ENCODE measurements at places on chromosomes 7 and 10.

DNA sequence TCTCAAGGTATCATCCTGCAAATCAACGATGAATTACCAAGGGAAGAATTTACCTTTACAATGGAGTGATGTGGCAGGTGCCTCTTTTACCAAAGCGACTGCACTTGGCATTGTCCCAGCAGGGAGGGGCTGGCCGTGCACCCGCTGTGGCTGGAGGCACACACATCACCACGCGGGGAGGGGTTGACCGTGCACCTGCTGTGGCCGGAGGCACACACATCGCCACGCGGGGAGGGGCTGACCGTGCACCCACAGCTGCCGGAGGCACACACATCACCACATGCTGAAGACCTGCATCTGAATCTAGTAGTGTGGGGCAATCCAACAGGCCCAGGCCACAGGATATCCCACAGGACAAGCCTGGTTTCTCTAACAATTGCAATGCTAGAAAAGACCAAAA, 493.5 kb downstream of the DNAJB6 start:
- no peak for DNase-seq

DNA sequence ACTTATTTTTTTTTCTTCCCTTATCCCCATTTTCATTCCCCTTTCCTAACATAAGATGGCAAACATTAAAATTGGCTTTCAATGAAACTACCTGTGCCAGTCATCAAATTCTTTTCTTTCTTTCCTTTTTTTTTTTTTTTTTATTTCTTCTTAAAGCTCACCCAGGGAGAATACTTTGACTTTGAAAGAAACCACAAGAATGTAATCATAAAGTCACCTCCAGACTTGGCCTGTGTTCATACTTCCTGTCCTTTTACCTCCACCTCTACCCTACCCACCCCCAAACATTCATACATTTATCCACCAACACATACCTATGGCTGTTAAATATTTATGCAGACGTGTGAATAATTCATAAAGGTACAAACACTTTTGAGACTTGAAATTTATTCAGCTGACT, 254.6 kb downstream of the SLC25A13 start:
- peak; percentile 39 for DNase-seq

DNA sequence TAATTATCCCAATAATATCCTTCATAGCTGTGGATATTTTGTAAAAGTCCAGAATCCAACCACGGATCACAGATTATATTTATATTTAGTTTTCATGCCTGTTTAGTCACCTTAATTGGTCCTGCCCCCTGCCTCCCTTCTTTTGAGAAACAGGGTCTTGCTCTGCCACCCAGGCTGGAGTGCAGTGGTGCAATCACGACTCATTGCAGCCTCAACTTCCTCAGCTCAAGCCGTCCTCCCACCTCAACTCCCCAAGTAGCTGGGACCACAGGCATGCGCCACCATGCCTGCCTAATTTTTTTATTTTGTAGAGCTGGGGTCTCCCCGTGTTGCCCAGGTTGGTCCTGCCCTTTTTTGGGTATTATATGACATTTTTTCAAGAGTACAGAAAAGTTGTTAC, 129.4 kb downstream of the KAT6B start:
- no peak for DNase-seq

- no peak for DNase-seq
These were observed 6.5 kb upstream of the C10orf105 start for GRCh38 chr10:71725998-71726579.

DNA sequence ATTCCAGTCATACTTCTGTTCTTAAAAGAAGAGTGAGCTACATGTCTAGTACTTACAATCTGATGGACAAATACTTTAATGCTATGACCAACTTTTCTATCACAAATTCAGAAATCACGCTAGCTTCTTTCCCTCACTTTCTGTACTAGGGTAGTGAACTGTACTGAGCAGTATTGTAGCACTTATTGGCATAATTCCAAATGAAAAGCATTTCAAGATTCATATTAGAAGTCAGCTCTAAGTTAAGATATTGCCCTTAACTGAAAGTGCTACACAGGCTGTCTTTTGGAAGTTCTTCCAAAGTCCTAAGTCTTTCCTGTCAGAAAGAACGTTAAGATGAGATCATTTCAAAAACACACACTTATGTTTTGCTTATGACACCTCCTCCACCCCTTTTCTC, 13.4 kb downstream of the P4HA1 start:
- no peak for DNase-seq

DNA sequence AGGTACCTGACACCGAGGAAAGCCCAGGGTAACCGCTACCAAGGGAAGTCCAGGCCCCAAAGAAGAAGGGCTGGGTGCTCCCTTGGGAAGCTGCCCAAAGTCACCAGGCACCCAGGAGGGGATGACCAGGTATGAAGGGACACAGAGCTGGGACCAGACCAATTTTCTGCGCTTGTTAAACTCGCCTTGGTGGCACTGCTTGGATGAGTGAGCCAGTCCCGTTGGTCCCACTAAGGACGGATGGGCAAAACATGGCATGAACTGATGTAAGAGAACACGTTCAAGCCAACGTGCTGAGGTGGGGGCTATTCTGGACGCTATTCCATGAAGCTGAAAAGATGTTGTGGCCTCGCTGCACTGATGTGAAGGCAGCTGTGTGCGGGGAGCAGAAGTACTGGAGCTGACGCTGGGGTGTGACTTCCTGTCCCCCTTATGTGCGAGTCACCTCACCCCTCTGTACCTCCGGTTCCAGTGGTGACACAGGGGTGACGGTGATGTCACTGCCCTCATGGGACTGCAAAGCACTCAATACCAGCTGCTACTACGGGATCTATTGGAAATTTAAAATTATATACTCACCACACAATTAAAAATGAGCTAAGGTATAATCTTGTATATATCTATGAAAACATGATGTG, 73.6 kb downstream of the COBL start:
- no peak for DNase-seq

- DNase-seq = no peak
These were observed 45.4 kb downstream of the KAT6B start for GRCh38 chr10:74871595-74872382.

DNA sequence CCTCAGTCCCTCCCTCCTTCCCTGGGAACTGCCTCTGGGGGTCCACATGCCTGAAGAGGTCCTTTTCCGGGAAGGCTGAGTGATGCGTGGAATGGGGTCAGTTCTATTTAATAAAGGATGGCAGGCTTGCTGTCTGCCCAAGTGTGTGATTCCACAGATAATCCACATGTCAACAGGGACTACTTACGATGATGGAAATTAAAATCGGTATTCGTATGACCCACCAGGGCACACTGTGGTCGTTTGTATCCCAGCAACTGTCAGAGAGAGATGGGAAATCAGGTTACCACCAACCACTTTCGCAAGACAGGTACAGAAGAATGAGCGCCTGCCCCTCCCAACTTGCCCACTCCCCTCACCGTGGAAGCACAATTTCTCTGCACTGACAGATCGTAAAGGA, 110.3 kb downstream of the VIPR2 start:
- no peak for DNase-seq

DNA sequence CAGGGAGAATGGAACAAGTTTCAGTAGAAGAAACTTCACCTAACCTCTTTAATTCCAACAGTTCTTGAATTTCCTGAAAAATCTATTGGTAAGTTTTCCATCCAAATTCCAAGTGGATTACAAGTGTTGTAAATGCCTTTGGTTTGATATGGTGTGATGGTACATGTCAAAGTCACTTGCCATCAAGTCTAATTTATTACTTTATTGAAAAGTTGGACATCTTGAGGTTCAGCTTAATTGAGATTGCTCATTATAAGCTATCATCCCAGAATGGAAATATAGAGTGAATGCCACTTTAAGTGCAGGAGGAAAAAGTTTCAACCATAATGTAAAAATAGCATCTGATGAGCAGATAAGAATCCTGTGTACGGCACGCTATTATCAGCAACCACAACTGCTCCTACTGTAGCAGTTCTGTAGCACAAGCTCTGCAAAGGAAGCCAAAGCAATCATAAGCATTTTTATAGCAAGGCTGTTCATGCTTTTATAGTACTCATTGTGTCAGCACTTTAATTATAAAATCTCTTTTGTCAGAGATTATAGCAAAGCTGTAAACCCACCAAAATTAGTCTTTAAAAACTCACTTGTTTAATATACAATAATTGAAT, 991.8 kb upstream of the PHF14 start:
- DNase-seq = no peak

- no peak for DNase-seq
These were observed 53.5 kb downstream of the SND1 start for GRCh38 chr7:127705461-127705959.

DNA sequence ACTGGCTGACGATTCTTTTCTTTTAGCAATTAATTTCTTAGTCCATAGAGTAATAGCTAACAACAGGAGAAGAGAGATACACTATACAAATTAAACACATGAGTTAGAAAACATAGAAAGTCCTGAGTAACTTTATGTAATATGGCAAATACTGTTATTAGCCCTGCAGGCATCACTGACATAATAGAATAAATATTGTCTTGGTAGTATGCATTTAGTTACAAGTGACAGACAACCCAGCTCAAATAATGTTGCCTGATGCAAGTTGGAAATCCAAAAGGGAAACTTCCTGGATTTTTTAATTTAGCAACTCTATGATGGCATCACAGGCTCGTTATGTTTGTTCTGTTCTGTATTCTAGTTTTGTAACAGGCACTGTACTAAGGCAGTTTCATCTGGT, 95.1 kb downstream of the DKK1 start:
- no peak for DNase-seq

GRCh38 chr7:38669965-38670520, 38.9 kb upstream of the AMPH start:
- DNase-seq = no peak

DNA sequence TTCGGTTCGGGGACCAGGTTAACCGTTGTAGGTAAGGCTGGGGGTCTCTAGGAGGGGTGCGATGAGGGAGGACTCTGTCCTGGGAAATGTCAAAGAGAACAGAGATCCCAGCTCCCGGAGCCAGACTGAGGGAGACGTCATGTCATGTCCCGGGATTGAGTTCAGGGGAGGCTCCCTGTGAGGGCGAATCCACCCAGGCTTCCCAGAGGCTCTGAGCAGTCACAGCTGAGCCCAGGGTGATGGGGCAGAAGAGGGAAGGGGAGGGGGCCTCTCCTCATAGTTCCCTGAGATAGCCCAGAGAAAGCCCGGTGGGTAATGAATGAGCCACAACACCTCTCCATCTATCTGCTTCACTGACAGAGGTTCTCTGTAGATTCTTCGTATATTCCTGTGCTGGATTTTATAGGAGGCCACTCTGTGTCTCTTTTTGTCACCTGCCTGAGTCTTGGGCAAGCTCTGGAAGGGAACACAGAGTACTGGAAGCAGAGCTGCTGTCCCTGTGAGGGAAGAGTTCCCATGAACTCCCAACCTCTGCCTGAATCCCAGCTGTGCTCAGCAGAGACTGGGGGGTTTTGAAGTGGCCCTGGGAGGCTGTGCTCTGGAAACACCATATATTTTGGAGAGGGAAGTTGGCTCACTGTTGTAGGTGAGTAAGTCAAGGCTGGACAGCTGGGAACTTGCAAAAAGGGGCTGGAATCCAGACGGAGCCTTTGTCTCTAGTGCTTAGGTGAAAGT, 16.4 kb downstream of the PRSS2 start:
- no peak for DNase-seq

GRCh38 chr10:125375210-125375609, 214.8 kb upstream of the CTBP2 start:
- DNase-seq = no peak

DNA sequence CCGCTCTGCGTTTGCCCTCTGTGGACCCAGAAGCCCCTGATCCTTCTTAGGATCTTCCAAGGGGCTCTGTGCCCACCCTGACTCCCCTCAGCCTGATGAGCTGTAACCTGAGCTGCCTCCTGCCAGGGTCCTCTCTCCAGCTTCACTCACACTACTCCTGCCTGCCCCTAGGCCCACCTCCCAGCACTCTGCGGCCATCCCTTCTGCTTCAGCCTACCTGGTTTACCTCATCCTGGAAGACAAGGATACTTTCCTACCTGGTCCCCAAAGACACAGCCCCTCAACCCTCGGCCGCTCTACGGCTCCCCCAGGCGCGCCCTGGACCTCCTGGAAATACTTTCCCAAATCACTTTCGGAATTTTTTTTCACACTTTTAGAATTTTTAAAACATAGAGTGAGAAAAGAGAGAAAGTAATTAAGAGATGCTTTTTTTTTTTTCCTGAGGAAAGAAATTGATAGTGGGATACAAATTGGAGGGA, 6.4 kb upstream of the ZNF862 start:
- no peak for DNase-seq

DNA sequence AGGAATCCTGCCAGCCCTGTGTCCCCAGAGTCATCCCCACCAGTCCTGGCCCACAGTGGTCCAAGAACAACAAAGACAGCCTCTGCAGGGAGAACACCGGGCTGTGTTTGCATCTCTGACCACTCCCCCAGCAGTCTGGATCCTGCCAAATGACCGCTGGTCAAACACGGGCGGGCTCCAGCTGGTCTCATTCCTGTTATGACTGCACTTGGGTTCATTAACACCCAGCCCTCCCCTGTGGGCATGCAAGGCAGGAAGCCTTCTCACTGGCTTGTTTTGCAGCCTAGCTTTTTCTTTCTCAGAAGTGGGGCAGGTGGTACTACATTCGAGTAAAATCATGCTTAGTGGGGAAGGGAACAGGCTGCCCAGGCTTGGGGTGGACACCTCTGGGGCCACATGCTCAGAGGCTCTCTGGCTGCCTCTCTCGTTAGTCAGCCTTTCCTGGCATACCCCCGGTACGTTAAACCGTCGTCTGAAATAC, 190.0 kb downstream of the PLXNA4 start:
- no peak for DNase-seq

- DNase-seq = no peak
These were observed 136.3 kb downstream of the DPY19L1 start for GRCh38 chr7:34900891-34901513.

DNA sequence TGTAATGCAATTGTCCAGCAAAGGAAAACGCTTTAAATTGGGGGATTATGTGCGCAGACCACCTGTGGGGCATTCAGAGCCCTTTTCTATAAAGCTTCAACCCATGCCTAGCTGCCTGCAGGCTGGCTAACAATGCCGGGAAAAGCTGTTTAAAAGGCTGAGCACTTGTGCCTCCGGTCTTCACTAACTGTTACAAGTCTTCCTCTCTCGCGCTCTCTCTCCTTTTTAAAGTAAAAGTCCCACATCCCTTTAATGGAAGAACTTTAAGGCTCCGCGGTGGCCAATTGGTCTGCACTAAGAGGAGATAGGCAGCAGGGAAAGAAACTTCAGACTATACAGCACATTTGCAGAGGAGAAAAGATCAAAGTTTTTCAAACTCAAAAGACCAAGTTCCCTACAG, 4.6 kb downstream of the FZD8 start:
- no peak for DNase-seq

- no peak for DNase-seq
These were observed 26.7 kb upstream of the CDCA7L start for GRCh38 chr7:21972397-21972784.

All from LoVo (cell line).